ENCODE measurements at places on chromosomes 7 and 10.

DNA sequence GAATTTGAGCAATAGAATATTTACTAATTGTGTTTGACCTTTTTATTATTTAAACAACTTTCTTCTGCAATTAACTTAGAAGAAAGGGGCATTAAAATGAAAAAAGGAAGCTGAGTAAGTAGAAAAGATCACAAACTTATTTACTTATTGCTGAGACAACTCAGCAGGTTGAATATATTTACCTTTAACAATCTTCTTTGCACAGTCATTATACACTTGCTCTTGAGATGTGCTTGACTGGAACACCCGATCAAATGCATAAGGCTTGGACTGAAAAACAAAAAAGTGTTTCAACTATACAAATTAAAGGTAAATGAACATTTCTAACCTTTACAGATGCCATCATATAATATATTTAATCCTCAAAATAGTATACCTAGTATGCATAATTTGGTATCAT, 7.9 kb downstream of the KIF5B start:
- no peak for DNase-seq

DNA sequence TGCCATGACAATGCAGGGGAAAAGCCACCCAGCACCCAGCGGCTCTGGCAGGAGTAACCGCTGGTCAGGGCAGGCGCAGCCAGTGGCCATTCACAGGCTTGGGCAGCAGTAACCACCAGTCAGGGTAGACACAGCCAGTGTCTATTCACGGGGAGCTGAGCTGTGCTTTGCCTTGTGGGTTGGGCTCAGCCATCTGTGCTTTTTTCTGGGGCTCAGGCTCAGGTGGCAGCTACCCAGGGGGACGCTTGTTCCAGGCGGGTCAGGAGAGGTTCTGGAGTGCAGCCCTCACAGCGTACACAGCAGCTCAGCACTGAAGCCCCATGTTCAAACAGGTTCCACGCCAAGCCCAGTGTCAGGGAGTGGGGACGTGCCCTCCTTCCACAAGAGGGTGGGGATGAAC, 28.5 kb downstream of the FOXL3 start:
- DNase-seq, result no peak

GRCh38 chr7:22150221-22150620, 204.5 kb upstream of the CDCA7L start:
- no peak for DNase-seq

- DNase-seq, result no peak
Observed at GRCh38 chr10:86863484-86863842, 94.0 kb downstream of the MMRN2 start.

GRCh38 chr7:116692401-116693308, 20.7 kb downstream of the MET start:
- no peak for DNase-seq

DNA sequence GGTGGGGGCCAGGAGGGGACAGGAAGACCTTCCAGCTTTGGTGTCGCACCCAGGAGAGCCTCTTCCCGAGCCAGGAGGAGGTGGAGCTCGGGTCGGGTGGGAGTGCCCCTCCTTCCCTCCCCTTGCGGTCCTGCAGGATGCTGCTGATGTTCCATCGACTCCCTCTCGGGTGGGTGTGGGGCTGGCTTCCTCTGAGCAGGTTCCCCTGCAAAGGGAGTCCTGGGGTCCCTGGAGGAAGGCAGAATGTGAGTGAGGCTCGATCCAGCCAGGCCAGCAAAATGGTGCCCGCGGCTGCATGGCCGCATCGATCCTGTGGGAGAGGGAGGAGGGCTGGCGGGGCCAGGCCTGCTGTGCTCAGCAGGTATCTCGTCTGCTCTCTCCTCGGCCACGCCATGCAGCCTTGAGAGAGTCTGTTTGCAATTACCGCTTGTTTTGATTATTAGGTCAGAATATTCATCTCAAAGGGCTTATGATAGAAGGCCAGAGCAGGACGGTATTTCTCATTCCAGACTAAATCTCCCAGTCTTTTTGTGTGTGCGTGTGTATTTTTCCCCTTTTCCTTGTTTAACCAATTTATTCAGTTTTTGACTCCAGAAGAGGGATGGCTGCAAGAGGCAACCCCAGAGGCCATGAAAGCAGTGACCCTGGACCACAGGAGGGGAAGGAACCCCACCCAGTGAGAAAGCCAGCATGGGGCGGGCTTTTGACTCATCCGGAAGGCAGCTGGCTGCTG, 137.3 kb upstream of the ZMIZ1 start:
- no peak for DNase-seq

DNA sequence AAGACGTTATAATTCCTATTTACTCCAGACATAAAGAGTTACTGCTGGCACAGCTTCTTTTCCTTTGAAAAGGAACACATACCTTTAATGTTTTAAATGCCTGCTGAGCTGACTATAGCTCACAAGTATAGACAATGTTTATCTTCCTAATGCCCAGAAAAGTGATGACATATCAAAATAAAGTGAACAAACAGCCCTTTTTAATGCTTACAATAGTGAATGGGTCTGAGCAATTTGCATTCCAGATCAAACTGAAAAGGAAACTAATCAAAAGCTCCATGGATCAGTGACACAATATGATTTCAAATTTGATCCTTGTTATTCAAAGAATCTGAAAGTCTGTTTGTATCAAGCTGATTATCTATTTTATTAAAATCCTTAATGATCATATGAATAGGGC, 233.6 kb upstream of the SEMA3E start:
- no peak for DNase-seq

- no peak for DNase-seq
Observed at GRCh38 chr7:18224138-18224537, 196.5 kb upstream of the PRPS1L1 start.

- no peak for DNase-seq
Observed at GRCh38 chr10:4648999-4649398, 177.0 kb upstream of the AKR1E2 start.

GRCh38 chr7:100171087-100171681, 2.8 kb upstream of the GAL3ST4 start:
- DNase-seq, result peak; percentile 52

GRCh38 chr7:26201247-26202018, at the start of gene CBX3:
TSS of gene CBX3 (plus strand) at chr7:26201745. CDS start at chr7:26202999, 1,254 bp downstream.
- peak; percentile 91 for DNase-seq

DNA sequence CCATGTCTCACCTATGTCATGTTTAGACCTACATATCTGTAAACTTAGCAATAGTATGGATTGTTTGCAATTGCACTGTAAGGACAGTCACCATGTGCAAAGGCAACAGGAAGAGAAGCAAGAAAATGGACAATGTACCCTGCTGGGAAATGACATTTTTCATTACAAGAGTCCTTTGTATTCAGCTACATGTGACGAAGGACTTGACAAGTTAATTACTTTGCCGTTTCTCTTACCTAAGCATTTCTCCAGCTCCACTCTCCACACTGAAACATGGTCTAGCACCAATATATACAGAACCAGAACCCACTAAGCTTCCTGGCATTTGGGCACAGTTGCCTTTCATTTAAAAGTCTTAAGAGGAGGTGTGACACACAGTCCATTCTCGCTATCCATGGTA, 76.6 kb upstream of the PFKP start:
- no peak for DNase-seq

- DNase-seq, result no peak
Observed at GRCh38 chr10:116183733-116184511, 89.1 kb downstream of the GFRA1 start.

- no peak for DNase-seq
Observed at GRCh38 chr7:117219485-117219884, 103.4 kb downstream of the WNT2 start.

DNA sequence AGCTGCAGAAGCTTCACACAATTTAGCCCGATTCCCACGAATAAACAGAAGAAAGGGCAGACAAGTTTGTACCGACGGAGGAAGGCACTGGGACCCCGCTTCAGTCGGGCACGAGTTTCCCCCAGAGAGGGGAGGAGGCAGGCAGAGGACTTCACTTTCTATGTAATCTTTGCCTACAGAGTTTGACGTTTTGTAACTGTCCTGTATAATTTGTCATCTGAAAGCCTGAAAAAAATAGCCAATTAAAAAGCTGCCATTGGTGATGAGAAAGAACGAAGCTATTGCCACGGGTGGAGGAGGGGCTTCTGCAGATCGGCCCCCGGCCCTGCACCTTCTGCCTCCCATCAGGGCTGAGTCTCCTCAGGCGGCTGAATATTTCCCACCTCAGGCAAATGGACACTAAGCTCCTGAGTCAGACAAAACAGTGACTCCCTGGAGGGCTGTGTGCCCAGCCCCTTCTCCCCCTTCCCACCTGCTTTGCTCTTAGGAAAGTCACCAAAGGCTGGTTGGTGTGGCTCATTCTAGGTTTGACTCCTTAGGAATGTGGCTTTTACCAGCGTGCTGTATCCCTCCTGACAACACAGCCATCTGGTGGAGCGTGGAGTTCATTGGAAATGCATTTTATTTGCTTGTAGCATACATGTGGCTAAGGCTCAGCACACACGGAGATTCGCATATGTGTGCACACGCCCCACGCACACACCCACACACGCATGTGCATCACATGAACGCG, 117.4 kb downstream of the VIPR2 start:
- DNase-seq, result no peak

GRCh38 chr7:121484089-121484763, 88.1 kb upstream of the FAM3C start:
- no peak for DNase-seq

DNA sequence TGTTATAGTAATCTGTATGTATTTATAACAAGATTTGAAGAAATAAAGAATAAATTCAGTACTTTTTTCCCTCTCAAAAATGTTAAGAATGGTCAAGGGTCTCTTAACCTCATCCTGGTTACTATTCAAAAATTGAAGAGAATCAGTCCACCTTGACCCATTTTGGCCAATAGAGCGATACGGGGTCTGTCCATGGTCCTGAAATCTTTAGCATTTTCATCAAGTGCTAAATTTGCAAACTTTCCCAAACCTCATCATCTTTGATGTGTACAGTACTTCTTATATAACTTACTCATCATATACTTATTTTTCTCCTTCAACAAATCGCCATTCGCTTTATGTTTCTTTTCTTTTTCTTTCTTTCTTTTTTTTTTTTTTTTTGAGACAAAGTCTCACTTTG, 23.6 kb downstream of the TMEM178B start:
- no peak for DNase-seq

GRCh38 chr7:116799916-116800315, 62.5 kb upstream of the CAPZA2 start:
- DNase-seq, result no peak

- no peak for DNase-seq
Observed at GRCh38 chr10:3527869-3528268, 257.1 kb downstream of the KLF6 start.

DNA sequence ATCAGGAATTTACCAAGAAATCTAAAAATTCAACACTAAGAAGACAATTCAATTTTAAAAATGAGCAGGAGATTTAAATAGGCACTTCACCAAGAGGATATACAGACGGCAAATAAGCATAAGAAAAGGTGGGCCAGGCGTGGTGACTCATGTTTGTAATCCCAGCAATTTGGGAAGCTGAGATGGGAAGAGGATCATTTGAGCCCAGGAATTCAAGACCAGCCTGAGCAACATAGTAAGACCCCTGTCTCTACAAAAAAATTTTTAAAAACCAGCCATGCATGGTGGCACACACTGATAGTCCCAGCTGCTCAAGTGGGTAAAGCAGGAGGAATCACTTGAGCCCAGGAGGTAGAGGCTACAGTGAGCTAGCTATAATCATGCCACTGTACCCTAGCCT, 3.5 kb upstream of the AKR1D1 start:
- no peak for DNase-seq

- DNase-seq, result no peak
Observed at GRCh38 chr7:45100761-45101480, 10.6 kb downstream of the TBRG4 start.

DNA sequence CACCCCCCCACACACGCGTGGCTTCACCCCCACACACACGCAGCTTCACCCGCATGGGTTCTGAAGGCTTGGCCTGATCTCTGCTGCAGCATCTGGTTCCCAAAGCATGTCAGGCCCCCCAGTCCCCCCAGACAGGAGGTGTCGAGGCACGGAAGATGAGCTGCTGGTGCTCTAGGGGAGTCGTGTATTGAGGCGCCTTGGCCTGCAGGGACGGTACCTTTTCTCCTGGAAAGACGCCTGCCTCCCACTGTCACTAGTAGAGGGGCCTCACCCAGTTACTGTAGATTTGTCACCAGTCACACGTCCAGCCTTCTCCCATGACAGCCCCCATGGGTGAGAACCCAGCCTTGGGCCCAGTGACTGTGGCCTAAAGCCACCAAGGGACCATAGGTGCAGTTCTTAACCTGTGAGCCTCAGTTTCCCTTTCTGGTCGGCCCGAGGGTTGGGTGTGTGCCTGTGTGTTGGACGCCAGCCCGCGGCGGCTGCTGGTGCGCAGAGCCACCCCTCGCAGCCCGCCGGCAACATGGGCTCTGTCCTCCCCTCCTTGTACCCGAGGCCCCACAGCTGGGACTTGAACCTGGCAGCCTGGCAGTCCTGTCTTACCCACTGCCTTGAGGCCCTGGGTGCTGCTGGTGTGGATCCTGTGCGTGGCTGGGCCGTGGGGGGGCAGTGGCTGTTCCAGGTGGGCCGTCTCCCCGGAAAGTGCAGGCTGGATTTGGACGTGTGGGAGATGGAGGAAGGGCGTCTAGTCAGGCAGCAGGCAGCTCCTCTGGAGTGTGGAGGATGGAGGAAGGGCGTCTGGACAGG, 81.7 kb downstream of the NKX6-2 start:
- no peak for DNase-seq

DNA sequence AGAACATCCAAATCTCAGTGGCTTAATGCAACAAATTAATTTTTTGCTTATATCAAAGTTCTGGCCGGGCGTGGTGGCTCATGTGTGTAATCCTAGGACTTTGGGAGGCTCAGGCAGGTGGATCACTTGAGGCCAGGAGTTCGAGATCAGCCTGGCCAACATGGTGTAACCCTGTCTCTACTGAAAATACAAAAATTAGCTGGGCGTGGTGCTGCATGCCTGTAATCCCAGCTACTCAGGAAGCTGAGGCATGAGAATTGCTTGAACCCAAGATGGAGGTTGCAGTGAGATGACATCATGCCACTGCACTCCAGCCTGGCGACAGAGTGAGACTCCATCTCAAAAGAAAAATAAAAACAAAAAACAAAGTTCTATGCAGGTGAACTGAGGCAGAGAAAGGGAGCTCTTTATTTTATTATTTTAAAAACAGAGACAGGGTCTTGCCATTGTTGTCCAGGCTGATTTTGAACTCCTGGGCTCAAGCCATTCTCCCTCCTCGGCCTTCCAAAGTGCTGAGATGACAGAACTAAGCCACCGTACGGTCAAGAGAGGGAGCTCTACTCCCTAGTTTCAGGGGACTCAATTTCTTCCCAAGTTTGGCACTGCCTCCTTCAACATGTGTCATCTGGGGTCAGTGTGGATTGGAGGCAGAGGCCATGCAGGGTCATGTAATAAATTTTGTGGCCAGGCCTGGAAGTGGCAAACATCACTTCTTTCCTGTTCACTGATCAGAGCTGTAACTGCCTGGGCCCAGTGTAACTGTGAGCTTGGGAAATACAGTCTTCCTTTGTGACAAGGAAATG, 2.4 kb downstream of the ADCK2 start:
- DNase-seq, result peak; percentile 57

DNA sequence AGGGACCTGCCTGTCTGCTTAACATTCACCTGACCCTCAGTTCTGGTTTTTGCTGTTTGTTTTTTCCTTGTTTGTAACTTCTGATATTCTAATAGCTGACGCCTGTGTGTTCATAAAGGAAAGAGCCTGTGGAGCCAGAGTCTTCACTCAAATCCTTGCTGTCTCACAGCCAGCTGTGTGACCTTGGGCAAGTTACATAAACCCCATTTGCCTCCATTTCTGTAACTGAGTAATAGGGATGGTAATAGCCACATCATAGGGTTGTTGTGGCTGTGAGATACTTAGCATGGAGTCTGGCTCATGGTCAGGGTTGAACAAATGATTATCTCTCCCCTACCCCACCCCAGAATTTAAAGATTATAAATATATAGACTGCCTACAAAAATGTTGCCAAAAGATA, 27.0 kb downstream of the WBP1L start:
- DNase-seq, result no peak

All from frontal cortex (tissue), 4 donors.